Aortic smooth muscle cell (primary cell): ENCODE measurements at places on chromosomes 3 and 15. TPM values are rescaled to one million over a fixed set of nuclear protein-coding genes. Genes with fewer than 3 reads are reported as not detected.

Gene NR2F2
- total RNA-seq: 8.5 and 12.7 TPM in 2 replicates

Gene SMAD6
- total RNA-seq: 55.4 and 73.9 TPM in 2 replicates

Gene ARL6IP5
- 150 and 163 TPM in 2 replicates for total RNA-seq

Gene TEX55
- total RNA-seq: not detected in 2 replicates

Gene CELF6
- 0.13 and 0.25 TPM in 2 replicates for total RNA-seq

Gene TGM5
- total RNA-seq: not detected in 2 replicates

Gene CLSTN2
- total RNA-seq: 2.2 and 3.0 TPM in 2 replicates

Gene ATR
- total RNA-seq: 20.6 and 28.9 TPM in 2 replicates

Gene ADCY5
- total RNA-seq: under 0.01 and 0.13 TPM in 2 replicates

Gene LDHAL6B
- not detected in 2 replicates for total RNA-seq

Gene TMEM207
- not detected in 2 replicates for total RNA-seq

Gene MUC13
- not detected in 2 replicates for total RNA-seq

Gene RPL39L
- total RNA-seq: 33.4 and 55.4 TPM in 2 replicates

Gene ACTC1
- 0.12 TPM in 1 of 2 replicates, not detected in the other for total RNA-seq

Gene ANKRD34C
- total RNA-seq: not detected in 2 replicates

Gene STRIT1
- not detected in 2 replicates for total RNA-seq

Gene KCNAB1
- 1.9 and 6.6 TPM in 2 replicates for total RNA-seq

Gene CCR3
- not detected in 2 replicates for total RNA-seq
